Endothelial cell (in vitro differentiated cells): ENCODE measurements at places on chromosomes 1 and 21. TPM values are rescaled to one million over a fixed set of nuclear protein-coding genes. Genes with fewer than 3 reads are reported as not detected.

LMX1A gene
- total RNA-seq, result not detected

ACTL8 gene
- 0.26 TPM for total RNA-seq

GRCh38 chr21:14630556-14631069 is 84.5 kb upstream of the SAMSN1 start:
- no peak for DNase-seq

DNA sequence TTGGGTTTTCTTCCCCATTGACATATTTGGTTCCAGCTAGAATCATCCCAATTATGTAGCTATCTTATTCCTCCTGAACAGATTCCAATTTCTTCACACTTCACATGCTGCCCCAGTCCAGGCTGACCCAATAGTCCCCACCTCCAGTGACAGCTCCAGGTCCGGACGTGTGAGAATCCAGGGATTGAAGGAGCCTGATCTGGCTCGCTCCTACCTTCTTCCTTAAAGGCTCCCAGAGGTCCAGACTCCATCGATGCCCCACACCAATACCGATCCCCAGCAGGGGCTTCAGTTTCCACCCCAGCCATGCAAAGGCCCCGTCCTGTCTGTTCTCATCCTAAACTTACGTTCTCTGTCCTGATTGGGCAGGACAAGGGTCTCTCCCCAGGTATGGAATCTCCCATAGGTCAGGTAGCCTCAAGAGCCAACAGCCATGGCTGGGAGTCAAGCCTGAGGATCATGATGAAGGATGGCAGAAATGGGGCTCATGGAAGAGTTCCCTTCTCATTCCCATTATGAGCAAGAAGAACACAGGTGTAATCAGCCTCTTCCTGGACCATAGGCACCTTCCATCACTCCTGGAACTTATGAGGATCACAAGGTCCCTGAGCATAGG is 20.4 kb upstream of the SLAMF9 start:
- DNase-seq, result no peak

GRCh38 chr1:44946725-44947062 is 39.7 kb downstream of the EIF2B3 start:
- no peak for DNase-seq

- no peak for DNase-seq
Observed at GRCh38 chr21:40335704-40336103, 468.5 kb downstream of the PCP4 start.

- no peak for DNase-seq
Observed at GRCh38 chr1:94228640-94229375, 8.6 kb downstream of the ARHGAP29 start.

- DNase-seq, result no peak
Observed at GRCh38 chr1:220915954-220916353, 36.7 kb downstream of the HLX start.

DNA sequence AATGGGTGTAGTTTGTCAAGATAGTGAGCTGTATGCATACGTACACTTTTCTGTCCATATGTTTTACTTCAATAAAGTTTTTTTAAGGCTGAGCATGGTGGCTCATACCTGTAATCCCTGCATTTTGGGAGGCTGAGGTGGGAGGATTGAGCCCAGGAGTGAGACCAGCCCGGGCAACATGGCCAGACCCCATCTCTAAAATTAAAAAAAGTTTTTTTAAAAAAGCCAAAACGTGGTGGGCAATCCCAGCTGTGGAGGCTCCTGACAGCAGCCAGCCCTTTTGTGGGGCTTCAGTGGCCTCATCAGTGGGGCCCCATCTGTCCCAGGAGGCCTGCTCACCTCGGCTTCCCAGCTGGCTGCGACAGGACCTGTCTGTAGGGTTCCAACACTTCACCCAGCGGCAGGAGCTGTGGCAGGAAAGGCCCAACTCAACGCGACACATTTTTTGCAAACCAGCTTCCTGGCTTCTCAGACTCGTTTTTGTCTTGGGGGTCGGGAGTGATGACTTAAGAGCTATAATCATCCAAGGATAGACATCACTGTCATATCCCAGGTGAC is 56.9 kb upstream of the LBR start:
- no peak for DNase-seq

DNA sequence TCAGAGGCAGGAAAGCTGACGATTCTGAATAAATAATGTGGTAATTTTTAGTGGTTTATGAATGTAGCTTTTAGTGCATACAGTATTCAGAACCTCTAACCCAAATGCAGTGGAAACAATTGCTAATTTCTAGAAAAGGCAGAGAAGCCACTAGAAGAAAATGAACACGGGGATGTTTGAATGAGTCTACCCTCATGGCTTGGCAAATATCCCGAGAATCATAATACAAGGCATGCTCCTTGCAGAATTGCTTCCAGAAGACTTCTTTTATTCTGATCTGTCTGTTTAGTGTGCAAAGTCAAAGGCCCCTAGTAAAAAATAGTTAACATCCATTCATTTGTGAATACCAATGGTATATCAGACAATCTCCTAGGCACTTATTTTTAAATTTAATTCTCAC is 246.8 kb downstream of the LMO4 start:
- no peak for DNase-seq

DNA sequence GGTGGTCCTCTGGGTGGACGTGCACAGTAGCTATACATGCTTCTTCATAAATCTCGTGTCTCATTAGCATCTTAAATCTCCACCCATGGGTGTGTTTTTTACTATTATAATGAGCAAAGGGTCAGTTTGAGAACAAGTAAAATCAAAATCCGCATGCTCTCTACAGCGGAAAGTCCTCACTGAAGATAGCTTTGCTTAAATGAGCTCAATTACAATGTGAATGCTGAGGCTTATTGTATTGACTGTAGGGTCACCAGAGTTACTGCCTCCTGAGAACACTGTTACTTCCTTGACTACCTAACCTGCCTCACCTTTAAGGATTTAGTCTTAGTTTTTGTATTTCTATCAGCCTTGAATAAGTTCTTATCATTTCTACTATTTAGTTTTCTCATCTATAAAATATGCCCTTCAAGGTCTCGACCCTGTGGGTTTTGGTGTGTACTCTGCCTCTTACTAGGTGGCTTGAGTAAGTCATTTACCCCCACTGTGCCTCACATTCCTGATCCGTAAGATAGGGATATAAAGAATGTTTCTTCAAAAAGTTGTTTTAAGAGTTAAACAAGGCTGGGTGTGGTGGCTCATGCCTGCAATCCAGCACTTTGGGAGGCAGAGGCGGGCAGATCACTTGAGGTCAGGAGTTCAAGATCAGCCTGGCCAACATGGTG is 7.9 kb downstream of the SLAMF7 start:
- DNase-seq, result no peak

- DNase-seq, result no peak
Observed at GRCh38 chr1:182768963-182769362, 20.6 kb upstream of the NPL start.

- DNase-seq, result no peak
Observed at GRCh38 chr1:55632906-55633305, 417.7 kb upstream of the USP24 start.

- DNase-seq, result no peak
Observed at GRCh38 chr1:223831755-223832636, 13.8 kb downstream of the TP53BP2 start.

GRCh38 chr1:201706109-201706508 is 122.8 kb upstream of the IPO9 start:
- no peak for DNase-seq
